ENCODE measurements at places on chromosomes 12 and 14. TPM values are rescaled to one million over a fixed set of nuclear protein-coding genes. Genes with fewer than 3 reads are reported as not detected.
A peak's percentile ranks its signal among the peaks of the same experiment; 100 is the strongest.

PYGL gene
- 46.6 TPM for total RNA-seq

DNA sequence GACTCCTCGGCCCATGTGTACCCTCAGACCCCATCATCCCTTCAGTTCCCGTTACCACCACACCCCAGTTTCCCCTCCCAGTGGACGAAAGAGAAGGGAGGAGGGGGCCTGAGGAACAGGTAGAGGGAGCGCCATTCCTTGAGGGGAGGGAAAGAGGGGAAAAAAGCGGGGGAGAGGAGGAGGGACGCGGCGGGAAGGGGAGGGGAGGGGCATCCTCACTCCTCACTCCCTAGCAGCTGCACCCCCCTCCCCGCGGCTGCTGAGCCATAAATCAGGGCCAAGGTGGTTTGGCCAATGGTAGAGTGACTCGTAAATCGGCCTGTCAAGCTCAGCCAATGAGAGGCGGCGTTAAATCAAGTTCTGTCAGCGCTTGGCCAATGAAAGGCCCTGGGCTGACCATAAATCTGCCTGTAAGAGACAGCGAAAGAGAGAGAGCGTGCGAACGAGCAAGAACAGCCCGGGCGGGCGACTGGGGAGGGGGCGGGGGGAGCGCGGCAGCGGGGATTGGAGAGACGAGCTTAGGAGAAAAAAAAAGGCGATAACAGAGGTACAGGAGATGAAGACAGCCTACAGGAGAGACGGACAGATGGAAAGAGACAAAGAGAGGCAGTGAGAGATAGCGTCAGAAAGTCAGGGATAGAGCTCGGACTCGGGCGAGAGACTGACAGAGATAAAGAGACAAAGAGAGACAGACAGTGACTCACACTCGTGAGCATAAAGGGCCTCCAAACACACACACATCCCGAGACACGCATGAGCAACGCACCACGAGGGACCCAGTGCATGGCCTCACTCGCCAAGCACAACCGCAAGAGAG, 5.1 kb downstream of the GPR84 start:
- H3K27ac ChIP-seq, result peak overlapping the region; percentile 35
- no peaks in the 10 kb centered on the region for H3K36me3 ChIP-seq
- no peaks in the 10 kb centered on the region for H3K27me3 ChIP-seq
- H3K4me1 ChIP-seq, result peaks cover 23% of the 10 kb centered on the region

- H3K36me3 ChIP-seq, result no peaks in the 10 kb centered on the region
- H3K4me3 ChIP-seq, result no peak overlapping the region
- no peak for DNase-seq
- H3K27ac ChIP-seq, result no peak overlapping the region
These were observed 31.6 kb upstream of the FRS2 start for GRCh38 chr12:69438539-69438938.

DNA sequence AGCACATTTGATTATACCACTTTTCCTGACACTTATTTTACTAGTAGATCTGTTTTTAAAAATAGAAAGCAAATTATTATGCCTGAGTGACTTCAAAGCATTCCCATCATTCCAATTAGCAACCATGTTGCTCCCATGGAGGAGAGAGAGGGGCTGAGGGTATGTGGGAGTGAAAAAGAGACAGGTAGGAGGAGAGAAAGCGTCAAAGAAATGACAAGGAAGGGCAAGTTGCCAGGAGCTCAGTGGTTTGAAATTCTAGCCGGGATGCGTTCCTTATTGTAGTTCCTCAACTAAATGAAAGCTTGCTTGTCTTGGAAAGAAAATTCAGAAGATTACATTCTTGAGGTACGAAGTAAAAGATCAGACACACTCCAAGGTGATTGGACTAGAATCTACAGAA, 92.4 kb upstream of the PKP2 start:
- no peaks in the 10 kb centered on the region for H3K4me1 ChIP-seq
- H3K27ac ChIP-seq, result no peak overlapping the region
- no peak overlapping the region for H3K4me3 ChIP-seq
- no peaks in the 10 kb centered on the region for H3K27me3 ChIP-seq

DNA sequence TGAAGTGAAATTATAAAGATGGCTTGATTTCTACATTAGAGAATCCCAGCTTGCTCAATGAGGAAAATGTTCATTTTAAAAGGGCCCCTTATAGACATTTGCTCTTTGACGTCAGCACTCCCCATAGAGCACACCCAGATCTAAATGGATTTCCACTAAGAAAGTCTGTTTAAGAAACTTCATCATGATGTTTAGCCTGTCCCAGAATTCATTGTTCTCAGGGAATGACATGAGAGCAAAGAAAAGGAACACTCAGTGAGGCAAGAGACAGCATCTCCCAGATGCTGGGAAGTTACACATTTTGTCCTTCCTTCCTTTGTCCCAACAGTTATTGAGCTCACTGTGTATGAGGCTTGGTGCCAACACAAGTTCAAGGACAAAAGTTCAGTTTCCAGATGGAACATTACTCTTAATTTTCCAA, 4.9 kb downstream of the PHLDA1 start:
- H3K36me3 ChIP-seq, result no peaks in the 10 kb centered on the region
- H3K27me3 ChIP-seq, result no peaks in the 10 kb centered on the region
- H3K4me3 ChIP-seq, result no peak overlapping the region
- no peaks in the 10 kb centered on the region for H3K4me1 ChIP-seq
- DNase-seq, result no peak

GRCh38 chr14:72894323-72894622, 372 bp upstream of the DPF3 start:
- H3K36me3 ChIP-seq, result no peaks in the 10 kb centered on the region
- peaks cover 20% of the 10 kb centered on the region for H3K27me3 ChIP-seq
- H3K27ac ChIP-seq, result no peak overlapping the region
- no peak for DNase-seq

GRCh38 chr12:107704041-107704440, 18.4 kb downstream of the PWP1 start:
- H3K27me3 ChIP-seq, result no peaks in the 10 kb centered on the region
- H3K4me1 ChIP-seq, result no peaks in the 10 kb centered on the region
- no peak for DNase-seq
- peaks cover 42% of the 10 kb centered on the region for H3K36me3 ChIP-seq

DNA sequence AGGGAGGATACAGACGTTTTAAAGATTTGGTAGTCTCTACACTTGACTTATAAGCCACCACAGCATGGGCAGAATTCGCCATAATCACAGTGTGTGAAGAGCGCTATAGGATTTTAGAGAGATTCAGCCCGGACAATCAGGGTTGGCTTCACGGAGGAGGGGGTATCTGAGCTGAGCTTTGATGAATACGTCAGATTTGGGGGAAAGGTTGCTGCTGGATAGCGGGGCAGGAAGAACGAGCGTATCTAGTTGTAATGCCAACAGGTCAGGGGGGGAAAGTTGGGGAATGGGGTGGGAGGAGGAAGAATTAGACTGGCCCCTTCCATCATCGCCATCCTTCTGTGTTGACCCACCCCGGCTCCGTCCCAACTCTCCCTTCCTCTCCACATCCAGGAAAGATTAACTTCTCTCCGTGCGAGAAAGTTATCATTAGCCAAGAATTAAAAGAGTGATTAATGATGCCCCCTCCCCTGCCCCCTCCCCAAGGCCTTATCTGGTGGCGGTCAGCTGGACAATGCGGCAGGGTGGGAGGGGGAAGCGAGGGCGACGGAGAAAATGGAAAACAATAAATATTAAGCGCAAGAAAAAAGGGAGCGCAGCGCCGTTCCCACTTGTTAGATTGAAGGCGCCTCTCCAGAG, 13.5 kb upstream of the GPATCH2L start:
- no peaks in the 10 kb centered on the region for H3K36me3 ChIP-seq
- peaks cover 25% of the 10 kb centered on the region for H3K27me3 ChIP-seq
- peaks cover 9% of the 10 kb centered on the region for H3K4me1 ChIP-seq
- peak overlapping the region; percentile 33 for H3K4me3 ChIP-seq
- no peak overlapping the region for H3K27ac ChIP-seq

DNA sequence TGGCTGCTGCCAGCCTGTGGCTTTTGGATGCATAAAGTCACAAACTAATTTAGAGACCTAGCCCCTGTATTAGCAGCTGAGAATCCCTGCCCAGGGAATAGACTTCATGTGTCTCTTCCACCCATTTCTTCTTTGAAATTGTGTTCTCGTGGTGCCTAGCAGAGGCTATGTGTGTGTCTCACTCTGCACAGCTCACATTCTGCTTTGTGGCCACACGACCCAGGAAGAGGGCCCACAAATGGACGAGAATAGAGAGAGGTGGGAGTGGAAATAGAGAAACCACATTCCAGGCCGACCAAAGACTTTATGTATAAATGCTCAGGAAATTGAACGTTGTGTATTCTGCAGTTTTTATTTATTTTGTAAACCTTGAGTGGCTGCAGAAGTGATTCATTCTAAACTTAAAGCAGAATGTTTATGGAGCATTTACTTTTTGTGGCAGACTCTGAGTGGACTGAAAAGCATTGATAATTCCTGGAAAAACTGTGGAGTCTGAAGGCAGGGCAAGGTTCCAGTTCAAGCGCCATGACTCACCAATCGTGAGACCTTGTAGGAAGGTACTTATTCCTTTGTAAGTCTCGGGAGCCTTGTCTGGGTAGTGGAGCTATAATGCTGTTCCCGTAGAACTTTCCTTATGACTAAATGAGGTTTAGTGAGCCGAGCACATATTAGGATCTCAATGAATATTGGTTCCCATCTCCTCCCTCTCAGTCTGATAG, 9.1 kb downstream of the B4GALNT3 start:
- no peaks in the 10 kb centered on the region for H3K4me1 ChIP-seq
- no peaks in the 10 kb centered on the region for H3K36me3 ChIP-seq
- no peaks in the 10 kb centered on the region for H3K27me3 ChIP-seq
- H3K4me3 ChIP-seq, result no peak overlapping the region
